Brain pericyte (primary cell): ENCODE measurements at places on chromosomes 4 and X.

GRCh38 chrX:74523870-74524735, 90.3 kb downstream of the RLIM start:
- DNase-seq: no peak

- no peak for DNase-seq
Observed at GRCh38 chrX:3743801-3744439, 30.5 kb upstream of the PRKX start.

GRCh38 chr4:81923140-81923539, 450.7 kb downstream of the HNRNPD start:
- no peak for DNase-seq

DNA sequence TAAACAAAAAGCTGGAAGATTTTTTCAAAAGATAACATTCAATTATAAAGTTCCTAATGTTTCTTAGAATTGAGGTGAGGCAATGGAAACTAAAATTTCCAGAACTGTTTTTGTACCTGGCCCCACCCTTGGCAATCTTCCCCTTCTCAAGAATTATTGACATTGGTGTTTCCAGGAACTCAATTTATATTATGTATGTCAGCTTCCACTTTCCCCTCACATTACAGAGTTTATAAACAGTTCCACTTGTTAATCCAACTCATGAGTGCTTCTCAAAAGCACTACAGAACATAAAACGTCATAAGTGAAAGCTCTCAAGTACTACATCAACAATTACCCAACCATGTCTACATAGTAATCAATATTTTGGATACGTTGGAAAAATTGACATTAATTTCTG, 107.4 kb downstream of the FAM13A start:
- DNase-seq: no peak

- DNase-seq: no peak
Observed at GRCh38 chrX:40579141-40579540, 1.6 kb upstream of the ATP6AP2 start.

DNA sequence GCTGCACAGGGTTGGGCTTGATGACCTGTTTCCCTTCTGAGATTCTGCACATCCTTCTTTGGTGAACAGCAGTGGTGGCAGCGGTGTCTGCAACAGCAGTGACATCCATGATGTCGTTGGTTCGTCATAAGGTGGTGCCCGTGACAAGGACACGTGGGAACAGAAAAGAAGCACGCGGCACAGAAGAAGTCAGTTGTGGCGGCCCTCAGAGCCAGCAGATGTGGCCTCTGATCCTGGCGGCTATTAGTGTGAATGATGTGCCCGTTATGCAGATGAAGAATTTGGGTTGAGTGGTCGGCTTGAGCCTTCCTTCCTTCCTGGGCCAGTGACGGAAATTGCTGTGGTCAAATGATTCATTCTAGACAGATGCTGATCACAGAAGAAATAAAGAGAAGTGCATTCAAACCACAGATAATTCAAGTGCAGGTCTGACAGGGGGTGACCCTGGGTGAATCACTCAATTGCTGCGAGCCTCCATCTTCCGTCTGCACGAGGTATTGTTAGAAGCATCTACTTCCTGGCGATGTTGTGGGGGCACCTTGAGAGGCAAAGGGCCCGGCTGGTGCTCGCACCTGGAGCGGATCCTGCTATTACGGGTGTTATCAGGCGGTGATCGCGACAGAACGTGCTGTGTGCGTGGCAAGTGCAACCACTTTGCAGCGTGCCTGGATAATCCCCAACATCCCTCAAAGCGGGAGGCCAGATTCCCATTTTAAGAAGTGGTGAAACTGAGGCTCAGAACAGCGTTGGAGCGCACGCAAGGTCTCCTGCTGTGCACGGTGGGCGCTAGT, 215.2 kb upstream of the PSAPL1 start:
- DNase-seq: no peak

DNA sequence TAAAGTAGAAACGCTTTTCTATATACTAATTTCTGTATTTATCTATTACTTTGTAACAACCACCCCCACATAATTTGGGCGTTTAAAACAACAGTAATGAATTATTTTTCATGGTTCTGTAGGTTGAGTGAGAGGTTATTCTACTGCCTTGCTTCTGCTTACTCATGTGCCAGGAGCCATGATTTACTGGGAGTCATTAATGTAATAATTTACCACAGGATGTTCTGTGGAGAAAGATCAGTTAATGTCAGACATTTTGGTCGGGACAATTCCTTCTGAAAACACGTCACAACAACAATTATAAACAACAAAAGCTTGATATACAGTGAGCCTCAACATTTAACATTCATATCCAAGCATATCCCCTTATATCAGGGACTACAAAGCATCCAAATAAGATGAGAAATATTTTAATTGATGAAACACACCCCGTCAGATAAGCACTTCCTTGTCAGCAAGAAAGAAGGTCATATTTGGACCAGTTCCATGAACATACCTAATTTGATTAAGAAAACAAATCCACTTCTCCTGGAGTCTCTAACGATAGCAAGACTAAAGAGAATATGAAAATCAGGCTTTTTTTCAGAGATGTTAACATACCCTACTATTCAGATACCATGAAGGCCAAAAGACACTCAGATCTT, 238.5 kb downstream of the PRDM5 start:
- no peak for DNase-seq
